ENCODE measurements at places on chromosomes 7 and 10.

DNA sequence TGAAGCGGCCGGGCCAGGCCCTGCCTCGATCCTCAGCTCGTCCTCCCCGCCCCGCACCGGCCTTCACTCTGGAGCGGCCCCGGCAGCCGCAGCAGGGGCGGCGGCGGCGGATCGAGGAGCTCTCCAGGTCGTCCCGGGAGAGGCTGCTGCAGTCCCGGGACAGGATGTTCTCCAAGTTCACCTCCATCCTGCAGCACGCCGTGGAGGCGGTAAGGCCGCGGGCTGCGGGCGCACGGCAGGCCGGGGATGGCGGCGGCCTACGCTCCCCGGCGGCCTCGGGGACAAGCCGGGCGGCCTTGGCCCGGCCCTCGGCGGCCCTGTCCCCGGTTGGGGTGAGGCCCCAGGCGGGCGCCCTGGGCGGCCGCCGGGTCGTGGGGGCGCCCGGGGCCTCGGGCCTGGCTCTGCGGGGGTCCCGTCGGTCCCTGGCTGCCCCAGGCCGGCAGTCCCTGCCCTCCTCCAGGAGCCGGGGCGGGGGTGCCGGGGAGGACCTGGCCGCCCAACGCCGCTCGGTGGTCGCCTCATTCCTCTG lies 399 bp downstream of the FHIP2A start:
- DNase-seq = no peak

DNA sequence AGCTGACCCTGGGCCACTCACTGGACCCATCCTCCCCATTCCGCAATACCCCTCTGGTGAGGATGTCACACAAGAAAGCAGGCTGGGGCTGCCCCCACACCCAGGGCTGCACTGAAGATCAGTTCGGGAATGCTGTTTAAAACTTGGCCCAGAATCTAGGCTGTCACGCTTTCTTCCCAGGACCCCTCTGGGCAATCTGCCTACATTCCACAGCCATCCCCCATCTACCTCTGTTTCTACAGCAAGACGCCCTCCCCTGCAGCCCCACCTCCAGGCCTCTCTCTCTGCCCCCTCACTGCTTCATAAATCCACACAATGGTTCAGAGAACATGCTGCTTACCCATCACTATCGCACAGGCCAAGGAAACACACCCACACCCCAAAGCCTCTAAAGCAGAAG lies 36.1 kb downstream of the XPNPEP1 start:
- DNase-seq = no peak

DNA sequence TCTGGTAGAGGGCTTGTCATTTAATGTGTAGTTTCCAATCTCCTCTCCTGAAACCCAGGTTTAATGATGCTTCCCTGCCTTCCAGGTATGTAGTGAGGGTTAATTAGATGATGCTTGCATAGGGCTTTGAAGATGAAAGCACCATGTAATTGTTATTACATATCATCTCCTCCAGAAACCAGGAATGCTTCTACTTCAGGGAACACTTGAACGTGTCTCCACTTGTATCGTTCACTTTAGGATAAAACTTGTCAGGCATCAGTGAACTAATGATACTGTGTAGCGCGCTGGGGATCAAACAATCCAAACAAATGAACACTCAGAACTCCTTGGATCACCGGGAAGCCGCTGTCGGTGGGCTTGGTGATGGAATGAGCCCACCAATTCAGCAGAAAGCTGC lies 260.9 kb upstream of the FZD8 start:
- DNase-seq = no peak

DNA sequence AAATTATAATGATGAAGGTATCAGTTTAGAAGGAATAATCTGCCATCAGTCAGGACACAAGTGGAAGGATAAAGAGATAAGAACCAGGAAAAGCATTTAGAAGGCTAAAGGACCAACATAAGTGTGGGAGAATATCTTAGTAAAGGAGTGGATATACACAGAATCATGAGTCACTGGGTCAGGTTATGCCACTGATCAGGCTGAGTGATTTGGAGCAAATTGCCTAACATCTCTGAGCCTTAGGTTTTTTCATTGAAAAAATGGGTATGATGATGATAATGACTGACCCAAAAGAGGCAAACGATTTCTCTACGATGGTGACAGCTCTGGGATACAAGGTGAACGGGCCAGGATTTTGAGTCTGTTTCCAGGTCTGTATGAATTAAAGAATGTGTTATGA lies 2.8 kb upstream of the CUL1 start:
- DNase-seq = no peak

- no peak for DNase-seq
These were observed 34.5 kb upstream of the LYZL1 start for GRCh38 chr10:29254123-29255046.

- no peak for DNase-seq
These were observed 17.0 kb downstream of the FAM20C start for GRCh38 chr7:209416-209815.

GRCh38 chr10:79079054-79079397 lies 10.3 kb downstream of the ZMIZ1 start:
- DNase-seq = no peak

DNA sequence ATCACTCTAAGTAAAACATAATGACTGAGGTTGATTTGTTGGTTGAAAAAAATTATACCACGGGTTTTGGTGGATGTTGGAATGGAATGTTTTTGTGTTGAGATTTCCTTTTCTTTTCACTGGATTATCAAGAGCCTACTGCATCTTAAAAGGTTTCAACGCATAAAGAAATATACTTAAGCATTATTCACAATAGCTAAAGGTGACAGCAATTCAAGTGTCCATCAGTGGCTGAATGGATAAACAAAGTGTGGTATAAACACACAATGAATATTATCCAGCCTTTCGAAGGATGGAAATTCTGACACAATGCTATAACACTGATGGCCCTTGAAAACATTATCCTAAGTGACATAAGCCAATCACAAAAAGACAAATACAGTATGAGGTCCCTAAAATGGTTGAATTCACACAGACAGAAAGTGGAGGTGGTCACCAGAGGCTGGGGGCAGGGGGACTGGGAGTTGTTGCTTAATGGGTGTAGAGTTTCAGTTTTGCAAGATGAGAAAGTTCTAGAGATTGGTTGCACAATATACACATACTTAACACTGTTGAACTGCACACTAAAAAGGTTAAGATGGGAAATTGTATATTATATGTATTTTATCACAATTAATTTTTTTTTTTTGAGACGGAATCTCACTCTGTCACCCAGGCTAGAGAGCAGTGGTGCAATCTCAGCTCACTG lies 122.3 kb downstream of the NRP1 start:
- no peak for DNase-seq

- no peak for DNase-seq
These were observed 29.2 kb downstream of the SORBS1 start for GRCh38 chr10:95531994-95532399.

- no peak for DNase-seq
These were observed 350.3 kb downstream of the GALNT17 start for GRCh38 chr7:71482284-71482683.

DNA sequence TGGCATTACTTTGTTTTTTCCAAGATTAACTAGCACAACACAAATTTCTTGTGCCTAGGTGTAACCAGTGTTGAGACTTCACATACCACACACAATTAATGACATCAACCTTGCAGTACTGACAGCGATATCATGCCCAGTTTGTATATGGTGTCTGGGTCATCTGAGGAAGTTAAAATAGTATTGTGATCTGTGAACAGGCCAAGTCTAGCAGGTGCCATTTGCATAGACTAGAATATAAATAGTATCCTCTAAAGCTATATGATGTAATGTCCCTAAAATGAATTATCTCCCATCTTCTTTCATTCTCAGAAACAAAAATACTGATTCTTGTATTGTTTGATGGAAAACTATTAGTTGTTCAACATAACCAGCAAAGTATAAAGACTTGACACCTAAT lies 175.8 kb upstream of the KAT6B start:
- no peak for DNase-seq

- no peak for DNase-seq
These were observed 265.5 kb downstream of the KCNMA1 start for GRCh38 chr10:77371848-77372799.

DNA sequence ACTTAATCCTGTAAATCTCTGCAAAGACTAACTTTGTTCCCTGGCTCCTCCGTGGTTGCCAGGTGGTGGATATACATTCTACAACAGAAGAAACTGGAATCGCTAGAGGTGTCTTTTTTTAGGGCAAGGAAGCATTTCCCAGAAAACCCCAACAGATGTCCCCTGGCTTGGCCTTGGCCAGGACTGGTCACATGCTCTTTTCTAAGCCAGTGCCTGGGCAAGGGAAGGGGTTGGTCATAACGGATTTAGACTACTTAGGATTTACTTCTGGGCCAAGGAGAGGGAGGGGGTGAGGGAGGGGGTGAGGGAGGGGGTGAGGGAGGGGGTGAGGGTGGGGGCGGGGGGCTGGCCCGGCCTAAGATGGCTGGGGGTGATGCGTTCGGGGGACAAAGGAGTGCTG lies 105.7 kb downstream of the SNX10 start:
- peak; percentile 32 for DNase-seq

DNA sequence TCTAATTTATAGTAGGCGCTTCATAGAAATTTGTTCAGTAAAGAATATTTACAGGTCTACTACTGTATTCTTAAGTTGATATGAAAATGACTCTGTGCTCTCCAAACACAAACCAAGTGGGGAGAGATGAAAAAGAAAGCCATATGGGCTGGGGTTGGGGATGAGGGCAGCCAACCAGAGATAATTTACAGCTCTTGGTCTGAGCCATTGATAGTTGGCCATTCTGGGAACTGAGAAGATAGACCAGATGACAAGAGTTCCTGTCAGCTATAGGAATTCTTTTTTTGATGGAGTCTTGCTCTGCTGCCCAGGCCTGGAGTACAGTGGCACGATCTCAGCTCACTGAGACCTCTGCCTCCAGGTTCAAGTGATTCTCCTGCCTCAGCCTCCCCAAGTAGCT lies 57.4 kb downstream of the LAMB4 start:
- no peak for DNase-seq

GRCh38 chr10:131068760-131069159 lies 242.8 kb downstream of the TCERG1L start:
- DNase-seq = no peak
